RWPE2 (cell line): ENCODE measurements at places on chromosomes 11 and 22.

DNA sequence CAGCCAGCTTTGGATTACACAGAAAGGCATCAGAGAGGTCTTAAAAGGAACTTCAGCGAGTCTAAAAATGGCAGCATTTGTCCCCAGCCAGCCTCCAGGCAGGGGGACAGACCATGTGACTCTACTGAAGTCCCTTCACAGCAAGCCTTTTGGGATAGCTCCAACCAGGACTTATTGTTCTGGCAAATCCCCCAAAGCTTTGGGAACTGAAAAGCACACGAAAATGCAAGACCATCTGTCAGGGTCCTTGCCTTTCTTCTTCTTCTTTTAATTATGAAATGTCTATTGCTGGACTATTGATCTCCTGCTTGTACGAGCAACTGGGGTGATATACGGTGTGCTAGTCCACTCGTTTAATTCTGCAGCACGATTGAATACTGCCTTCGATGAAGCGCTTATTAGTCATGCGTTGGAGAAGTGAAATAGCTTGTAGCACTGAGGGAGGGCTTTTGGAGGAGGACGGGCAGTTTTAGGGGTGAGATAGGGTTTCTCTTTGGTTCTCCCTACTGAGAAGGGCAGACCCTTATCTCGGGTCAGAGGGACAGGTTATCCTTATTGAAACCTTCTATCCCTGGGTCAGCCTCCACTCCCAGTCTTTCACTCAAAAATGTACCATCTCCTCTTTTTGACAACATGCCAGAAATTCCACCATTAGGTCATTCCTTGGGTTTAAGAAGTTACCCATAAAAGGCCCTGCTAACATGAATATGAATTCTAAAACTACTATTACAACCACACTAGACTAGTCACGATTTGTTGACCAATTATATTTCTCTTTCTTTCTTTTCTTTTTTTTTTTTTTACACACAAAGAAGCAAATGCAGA lies 416.4 kb downstream of the MIAT start:
- DNase-seq, result no peak

GRCh38 chr11:119745112-119745511 lies 16.1 kb upstream of the NECTIN1 start:
- no peak for DNase-seq

GRCh38 chr11:116500947-116501602 lies 271.7 kb downstream of the BUD13 start:
- no peak for DNase-seq

GRCh38 chr11:1298695-1299492 lies 10.5 kb downstream of the TOLLIP start:
- DNase-seq, result peak; percentile 84

GRCh38 chr11:107583629-107584195 lies 7.2 kb upstream of the ELMOD1 start:
- DNase-seq, result no peak

DNA sequence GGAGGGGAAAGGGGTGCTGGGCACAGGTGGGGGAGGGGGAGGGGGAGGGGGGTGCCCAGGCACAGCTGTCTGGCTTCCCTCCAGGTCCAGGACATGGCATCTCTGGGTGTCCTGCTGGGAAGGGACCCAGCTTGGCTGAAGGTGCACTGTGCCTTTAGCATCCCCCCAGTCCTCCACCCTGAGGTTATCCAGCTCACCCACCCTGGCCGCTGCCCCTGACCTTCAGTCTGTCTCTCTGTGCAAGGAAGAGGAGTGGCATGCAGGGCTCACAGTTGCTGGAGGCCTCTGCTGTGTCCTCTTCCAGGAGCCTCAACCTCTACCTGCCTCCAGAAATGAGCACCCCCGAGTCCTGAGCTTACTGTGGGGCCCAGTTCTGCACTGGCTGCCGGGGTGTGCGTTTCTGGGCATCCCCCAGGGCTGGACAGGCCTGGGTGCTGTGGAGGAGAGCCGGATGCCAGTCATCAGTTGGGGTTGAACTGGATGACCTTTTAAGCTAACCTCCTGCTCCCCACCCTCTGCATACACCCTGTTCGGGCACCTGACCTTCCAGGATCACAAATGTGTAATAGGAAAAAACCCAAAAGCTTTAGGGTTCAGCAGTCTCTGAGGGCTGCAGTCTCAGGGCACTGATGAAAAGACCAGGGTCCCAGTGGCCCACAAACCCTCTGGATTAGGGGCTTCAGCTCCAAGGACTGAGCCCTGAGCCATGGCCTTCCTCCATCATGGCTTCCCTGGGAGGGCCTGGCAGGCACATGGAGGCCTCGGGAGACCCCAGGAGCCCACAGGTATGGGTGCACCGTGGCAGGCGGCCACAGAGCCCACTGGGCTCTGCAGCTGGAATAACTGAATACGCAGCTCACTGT lies 9.6 kb upstream of the CTSD start:
- DNase-seq, result peak; percentile 34

GRCh38 chr22:21984793-21985192 lies 2.2 kb upstream of the TOP3B start:
- no peak for DNase-seq

- DNase-seq, result no peak
Measured at GRCh38 chr11:35262056-35262455, 123.1 kb downstream of the CD44 start.

DNA sequence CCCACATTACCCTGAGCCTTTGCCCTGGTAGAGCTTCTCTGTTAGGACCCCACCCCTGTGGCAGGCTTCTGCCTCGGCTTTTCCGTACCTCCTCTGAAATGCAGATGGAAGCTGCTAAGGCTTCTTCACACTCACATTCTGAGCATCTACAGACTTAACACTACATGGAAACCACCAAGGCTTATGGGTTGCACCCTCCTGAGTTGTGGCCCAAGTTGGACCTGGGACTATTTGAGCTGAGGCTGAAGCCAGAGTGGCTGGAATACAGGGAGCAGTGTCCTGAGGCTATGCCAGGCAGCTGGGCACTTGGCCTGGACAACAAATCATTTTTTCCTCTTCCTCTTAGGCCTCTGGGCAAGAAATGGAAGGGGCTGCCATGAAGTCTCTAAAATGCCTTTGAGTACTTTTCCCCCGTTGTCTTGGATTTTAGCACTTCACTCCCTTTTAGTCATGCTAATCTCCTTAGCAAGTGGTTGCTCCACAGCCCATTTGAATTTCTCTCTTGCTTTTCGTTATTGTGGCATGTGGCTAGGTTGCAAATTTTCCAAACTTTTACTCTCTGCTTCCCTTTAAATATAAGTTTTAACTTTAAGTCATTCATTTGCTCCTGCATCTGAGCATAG lies 114.8 kb upstream of the FIBIN start:
- DNase-seq, result no peak

GRCh38 chr11:71397961-71398360 lies 50.2 kb downstream of the DHCR7 start:
- no peak for DNase-seq

DNA sequence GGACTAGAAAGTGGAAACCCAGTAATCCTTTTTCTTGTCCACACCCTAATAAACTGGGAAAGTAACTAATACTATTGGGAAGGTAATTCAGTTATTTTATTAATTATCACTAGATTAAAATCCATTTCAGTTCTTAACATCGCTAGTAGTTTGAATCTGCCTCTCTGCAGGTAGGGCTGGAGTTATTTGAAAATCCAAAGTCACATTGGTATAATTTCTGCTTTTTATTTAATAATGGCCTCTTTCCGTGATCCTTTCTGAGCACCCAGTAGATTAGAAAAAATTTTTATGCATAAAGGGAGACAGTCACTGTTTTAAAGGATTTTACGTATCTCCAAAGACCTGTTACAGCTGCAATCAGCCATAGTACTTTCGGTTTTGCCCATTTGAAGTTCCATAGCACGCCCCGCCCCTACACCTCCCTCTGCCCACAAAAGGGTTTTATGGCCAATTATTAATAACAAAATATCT lies 605 bp upstream of the COPB1 start:
- DNase-seq, result no peak

DNA sequence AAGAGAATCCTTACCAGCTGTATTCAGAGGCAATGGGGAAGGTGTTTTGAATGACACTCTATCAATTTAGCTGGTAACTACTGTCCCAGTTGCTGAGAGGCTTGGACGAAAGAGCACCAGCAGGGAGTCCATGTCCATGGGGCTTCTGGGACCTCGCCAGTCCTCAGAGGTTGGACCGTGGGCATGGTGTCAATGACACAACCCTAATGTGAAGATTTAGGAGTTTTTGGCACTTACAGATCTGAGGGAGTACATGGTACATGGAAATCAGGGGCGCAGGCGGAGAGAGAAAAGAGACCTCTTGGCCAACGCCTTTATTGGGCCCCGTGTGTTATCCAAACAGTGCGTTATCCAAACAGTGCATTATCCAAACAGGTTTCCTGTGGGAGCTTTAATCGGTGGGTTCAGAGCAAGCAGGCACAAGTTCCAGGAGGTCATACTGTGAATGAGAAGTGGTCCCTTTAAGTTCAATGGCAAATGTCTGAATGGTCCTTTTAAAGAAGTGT lies 169.1 kb upstream of the B3GAT1 start:
- DNase-seq, result no peak

- DNase-seq, result no peak
Measured at GRCh38 chr11:31646216-31646615, 136.6 kb downstream of the ELP4 start.

DNA sequence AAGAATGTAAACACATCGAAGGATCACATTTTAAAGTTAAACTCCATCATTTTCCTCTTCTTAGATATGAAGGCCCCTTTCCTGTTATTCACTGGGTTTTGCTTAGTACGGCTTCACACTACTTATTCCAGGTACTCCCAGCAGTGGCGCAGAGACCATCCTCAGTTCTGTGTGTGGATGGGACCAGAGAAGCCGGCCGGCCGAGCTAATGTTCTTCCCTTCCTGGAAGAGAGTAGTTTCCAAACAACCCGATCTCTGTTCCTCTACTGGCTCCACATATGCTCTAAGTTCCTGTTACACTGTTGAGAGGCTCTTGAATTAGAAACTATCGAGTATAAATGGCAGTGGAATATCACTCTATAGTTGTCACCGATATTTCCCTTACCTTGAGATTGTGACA lies 684 bp upstream of the NFRKB start:
- no peak for DNase-seq

GRCh38 chr11:14317659-14318325 lies 41.2 kb downstream of the RRAS2 start:
- no peak for DNase-seq

DNA sequence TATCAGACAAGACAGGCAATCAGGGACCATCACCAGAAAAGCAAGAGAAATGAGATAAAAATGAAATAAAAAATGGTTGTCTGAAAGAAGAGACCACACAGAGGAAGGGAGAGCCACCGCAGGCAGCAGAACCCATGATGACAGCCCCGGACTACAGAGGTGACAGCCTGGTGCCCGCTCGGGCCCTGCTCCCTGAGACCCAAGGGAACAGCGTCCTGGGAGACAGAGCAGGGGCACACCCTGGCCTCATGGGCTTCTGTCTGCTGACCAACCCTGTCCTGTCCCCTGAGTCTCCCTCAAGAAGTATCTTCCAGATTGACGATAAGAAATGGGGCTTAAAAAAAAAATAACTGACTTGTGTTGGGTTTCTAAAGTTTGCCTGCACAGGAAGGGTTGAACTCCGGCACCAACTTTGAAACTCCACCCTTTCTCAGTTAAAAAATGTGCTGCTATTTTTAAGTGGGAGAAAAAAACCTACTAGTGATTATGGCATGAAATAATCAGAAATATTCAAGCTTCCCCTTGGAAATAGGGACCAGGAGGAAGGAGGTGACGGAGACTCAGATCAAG lies 70.1 kb upstream of the TTLL12 start:
- no peak for DNase-seq

DNA sequence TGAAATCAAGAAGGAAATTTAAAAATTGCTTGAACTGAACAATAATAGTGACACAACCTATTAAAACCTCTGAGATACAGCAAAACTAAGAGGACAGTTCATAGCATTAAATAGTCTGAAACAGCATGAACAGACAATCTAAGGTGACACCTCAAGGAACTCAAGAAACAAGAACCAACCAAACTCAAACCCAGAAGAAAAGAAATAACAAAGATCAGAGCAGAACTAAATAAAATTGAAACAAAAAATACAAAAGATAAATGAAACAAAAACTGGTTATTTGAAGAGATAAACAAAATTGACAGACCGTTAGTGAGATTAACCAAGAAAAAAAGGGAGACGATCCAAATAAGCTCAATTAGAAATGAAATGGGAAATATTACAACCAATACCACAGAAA lies 122.8 kb upstream of the TOP3B start:
- no peak for DNase-seq

- DNase-seq, result peak; percentile 72
Measured at GRCh38 chr11:35363854-35364780, 55.2 kb downstream of the SLC1A2 start.

GRCh38 chr11:94830722-94831510 lies 62.8 kb downstream of the AMOTL1 start:
- DNase-seq, result no peak

- no peak for DNase-seq
Measured at GRCh38 chr11:121688055-121688491, 235.3 kb upstream of the SORL1-AS1 start.

DNA sequence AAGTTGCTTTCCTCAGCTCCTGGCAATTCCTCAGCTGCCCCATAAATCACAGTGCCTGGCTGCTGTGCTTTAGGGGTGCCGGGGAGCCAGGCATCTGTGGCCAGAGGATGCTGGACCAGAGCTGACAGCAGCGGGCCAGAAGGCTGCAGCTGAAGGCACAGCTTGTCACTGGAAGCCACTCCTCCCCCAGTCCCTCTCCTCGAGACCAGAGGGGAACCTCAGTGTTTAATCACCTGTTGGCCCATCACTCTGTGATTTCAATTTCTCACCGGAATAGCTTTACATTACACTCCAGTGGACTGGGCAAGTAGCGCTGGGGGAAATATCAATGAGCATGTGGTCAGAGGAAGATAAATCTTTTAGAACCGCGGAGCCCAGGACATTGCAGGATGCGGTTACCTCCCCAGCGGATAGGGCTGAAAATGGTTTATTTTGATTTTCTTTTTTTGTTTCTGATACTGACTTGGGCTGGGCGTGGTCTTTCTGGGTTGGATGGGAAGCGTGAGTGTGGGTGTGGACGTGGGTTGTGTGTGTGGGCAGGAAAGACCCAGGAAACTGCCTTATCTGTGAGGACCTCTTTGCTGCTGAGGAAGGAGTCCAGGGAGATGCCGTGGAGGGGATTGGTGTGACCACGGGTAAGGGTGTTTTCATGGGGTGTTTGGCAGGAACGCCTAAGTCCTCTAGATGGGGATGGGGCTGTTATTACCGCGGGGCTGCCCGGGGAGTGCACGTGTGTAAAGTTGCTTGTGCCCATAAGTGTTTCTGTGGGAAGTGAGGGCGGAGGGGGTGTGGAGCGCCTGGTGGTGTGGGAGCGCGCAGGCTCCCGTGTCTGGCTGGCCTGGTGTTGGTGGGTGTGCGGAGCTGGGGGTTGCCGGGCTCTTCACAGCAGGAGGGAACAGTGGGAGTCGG lies 4.0 kb downstream of the DAGLA start:
- DNase-seq, result no peak

GRCh38 chr22:37273846-37274225 lies 8.5 kb upstream of the CYTH4 start:
- no peak for DNase-seq

GRCh38 chr11:18171377-18172000 lies 1.1 kb upstream of the MRGPRX4 start:
- no peak for DNase-seq

GRCh38 chr11:39144351-39145130 lies 2314.9 kb downstream of the LRRC4C start:
- DNase-seq, result no peak

- no peak for DNase-seq
Measured at GRCh38 chr11:33027846-33028536, 11.4 kb upstream of the TCP11L1 start.

GRCh38 chr22:24752088-24752623 lies 22.4 kb downstream of the PIWIL3 start:
- DNase-seq, result no peak
